ENCODE measurements at places on chromosomes 6 and 20.

- DNase-seq, result no peak
These were observed 79.7 kb upstream of the FYN start for GRCh38 chr6:111952821-111953540.

GRCh38 chr6:44475417-44475778 is 87.9 kb downstream of the CDC5L start:
- no peak for DNase-seq

- DNase-seq, result no peak
These were observed 136.0 kb upstream of the SGK1 start for GRCh38 chr6:134453792-134454510.

DNA sequence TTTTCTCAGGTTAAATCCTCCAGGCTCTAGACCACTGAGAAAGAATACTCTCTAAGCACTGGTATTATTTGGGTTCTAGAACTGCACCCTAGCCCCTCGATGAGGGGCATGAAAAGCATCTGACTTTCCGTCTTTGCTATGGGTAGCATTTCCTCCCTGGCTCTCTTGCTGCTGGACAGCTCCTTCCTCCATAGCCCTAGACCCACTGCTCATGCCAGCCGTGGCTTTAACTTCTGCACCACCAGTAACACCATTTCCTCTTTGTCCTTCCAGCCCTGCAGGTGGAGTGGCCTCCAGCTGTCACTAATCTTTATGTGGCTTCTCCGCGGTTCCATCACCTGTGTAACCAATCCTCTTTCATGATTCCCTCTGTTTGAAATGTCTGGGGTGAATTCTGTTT is 194.9 kb downstream of the SCP2D1 start:
- DNase-seq, result no peak

DNA sequence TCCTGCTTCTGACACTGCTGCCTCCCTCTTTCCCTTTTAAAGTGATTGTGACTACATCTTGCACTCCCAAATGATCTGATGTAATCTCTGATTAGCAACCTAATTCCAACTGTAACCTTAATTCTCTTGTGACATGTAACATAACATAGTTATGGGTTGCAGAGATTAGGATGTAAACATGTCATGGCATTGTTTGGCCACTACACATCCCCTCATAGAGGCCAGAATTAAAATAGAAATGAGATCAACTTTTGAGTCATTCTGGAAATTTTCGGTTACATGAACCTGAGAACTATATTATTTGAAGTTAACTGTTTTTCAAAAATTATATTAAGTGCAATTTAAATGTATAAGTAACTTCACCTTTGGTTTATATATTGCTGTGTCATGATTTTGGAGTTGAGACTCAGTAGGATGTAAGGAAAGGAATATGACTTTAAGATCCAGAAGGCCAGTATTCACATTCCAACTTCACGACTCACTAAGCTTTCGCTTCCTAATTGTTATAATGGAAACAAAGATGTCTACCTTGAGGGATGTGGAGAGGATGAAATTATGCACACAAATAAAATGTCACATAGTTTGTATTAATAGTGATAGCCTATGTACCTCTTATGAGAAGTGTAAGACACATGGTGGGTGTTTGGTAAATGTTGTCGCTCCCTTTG is 611.9 kb upstream of the MAP3K7 start:
- no peak for DNase-seq

GRCh38 chr6:14784596-14785492 is 461.0 kb upstream of the JARID2 start:
- DNase-seq, result no peak

DNA sequence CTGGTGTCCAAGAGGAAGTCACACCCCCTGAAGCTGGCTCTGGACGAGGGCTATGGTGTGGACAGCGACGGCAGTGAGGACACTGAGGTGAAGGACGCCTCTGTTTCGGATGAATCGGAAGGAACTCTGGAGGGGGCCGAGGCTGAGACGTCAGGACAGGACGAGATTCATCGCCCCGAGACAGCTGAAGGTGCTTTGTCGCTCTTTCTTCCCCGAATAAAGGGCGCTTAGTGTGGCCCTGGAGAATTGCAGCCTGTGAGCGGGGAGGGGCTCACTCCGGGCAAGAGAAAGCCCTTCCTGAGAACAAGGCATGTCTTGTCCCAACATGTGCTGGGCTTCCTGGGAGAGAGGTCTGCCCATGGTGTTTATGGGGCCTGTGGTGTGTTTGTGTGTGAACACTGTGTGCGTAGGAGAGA is 41.4 kb downstream of the MYT1 start:
- no peak for DNase-seq

DNA sequence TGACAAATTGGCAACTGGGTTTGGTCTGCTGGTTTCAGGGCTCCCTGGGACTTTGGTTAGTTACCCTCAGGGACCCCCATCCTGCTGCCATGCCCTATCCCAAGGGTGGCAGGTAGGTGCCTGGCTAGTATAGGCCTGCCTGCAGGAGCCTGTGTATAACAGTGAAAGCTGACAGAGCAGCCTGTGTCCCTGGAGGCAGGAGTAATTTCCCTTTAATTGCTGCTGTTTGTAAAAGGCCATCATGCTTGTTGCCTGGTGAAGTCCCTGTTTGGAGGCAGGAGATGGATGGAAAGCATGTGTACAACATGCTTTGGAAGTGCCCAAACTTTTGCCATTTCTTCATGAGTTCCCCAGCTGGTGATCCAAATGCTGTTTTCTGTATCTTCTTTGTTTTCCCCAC is 30.1 kb downstream of the CMTR1 start:
- DNase-seq, result no peak

- no peak for DNase-seq
These were observed 402.2 kb downstream of the FOXA2 start for GRCh38 chr20:22182148-22182547.

DNA sequence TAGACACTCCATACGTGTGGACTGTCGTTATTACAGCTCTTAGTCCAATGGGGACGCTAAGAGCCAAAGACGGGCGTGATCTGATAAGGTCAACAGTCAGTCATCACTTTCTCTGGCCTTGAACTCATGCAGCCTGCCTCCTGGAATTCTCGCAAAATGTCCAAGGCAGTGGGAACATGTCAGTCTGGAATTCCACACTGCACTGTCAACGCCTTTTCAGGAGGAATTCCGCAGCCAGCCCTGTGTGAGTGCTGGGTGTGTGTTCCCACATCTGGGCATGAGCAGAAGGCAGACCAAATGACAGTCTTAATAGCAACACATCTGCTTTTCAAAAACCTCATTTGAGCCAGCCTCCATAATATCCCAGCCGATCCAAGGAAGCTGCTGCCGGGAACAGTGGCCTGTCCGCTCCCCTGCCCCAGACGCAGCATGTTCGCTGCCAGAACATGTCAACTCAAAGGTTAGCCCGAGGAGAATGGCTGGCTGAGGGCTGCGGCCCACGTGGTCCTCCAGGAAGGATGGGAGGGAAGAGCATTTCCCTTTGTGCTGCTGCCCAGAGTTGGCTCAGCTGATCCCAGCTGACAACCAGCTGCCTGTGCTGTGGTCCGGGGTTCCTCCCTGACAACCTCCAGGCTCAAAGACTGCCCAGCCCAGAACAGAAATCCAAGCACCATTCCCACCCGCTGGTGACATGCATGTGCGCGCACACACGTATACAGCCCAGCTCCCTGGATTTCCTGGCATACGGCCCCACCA is 103.1 kb downstream of the SULF2 start:
- DNase-seq, result peak; percentile 40
